Stimulated activated CD4-positive, alpha-beta T cell treated with anti-CD3 and anti-CD28 coated beads, TNF-alpha, amount 100 ng/mL, for 48 hours (primary cell): ENCODE measurements at places on chromosomes 12 and 14.

- no peak for DNase-seq
These were observed 32.4 kb downstream of the TPCN1 start for GRCh38 chr12:113253532-113254285.

GRCh38 chr12:130422676-130423075 is 85.0 kb downstream of the PIWIL1 start:
- no peak for DNase-seq

DNA sequence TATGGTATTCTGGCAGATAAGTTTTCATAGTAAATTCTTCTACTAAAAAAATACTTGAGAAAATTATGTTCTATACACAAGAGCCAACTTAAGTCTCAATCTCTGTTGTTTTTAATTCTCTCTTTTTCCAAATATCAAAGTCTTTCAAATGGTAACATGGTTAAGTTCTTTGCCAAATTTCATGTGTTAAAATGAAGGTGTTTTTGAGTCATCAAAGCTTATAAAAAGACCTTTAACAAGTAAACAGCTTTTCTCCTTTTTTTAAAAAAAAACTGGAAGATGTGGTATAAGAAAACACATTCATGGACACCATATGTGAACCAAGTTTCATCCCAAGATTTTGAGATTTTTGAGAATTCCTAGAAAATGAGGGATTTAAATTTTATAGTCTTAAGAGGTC is 111.3 kb downstream of the FOXG1 start:
- DNase-seq, result no peak

GRCh38 chr14:103016071-103016470 is 41.3 kb downstream of the CDC42BPB start:
- DNase-seq, result no peak

DNA sequence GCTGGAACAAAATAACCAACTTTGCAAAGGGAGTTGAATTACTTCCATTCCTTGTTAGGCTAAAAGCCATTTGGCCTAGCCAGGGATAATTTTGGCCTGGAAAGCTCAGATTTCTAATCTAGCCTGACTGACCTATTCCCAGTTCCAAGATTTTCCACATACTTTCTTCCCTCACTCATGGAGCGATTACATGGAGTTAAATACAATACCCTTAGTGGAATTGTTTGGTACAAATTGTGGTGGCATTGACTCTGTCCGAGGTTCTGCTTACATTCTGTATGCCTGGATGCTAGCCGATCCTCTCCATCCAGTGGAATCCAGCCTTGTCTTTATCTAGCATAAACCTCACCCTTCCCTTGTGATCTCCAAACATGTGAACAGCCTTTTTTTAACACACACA is 965.1 kb downstream of the DIO2 start:
- no peak for DNase-seq

DNA sequence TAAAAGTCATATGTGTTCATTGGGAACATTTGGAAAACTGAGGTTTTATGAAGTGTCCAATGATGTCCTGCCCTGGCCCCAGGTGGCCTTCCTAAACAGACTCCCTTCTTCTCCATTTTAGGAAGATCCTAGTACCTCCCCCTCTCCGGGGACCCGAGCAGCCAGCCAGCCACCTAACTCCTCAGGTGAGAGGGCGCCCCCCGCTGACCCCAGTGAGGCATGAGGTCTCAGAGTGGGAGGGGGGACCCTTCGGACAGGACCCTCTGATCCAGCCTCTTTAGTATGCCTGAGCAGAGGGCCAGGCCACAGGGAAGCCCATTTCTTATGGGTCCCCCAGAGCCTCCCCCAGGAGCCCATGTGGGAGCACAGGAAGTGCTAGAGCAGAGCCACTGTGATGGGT is 23.7 kb downstream of the DEGS2 start:
- no peak for DNase-seq

DNA sequence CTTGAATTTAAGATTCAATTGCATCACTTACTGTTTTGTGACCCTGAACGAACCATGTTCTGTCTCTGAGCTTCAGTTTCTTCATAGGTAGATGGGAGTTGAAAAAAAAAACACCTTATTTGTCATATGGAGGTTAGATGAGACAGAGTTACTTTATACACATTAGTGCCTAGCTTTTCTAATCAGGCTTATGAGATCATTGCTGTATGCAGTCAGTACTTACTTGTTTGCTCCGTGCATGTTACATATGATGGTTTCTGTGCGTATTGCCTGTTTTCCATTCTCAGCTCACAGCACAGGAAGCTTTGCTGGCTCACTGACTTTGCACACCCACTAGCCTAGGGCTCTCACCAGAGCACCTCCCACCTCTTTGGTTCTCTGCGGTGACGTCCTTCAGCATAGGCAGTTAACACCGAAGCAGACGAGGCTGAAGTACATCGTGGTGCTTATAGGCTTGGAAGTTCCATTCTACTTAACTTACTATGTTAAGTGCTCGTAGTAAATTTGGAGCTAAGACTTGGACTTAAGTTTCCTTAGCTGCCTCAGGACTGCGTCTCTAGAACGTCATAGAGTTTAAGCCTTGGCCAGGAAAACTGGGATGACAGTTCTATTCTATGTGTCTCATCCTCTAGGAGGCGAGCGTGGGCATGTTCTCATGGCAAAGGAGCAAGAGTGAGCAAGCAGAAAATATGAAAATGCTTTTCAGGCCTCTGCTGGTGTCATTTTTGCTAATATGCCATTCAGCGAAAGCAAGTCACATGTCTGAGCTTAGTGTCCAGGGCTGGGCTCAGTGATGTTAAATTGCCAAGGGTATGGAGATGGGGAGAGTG is 57.3 kb downstream of the NRXN3 start:
- no peak for DNase-seq

- no peak for DNase-seq
These were observed 122.5 kb downstream of the KTN1 start for GRCh38 chr14:55702511-55702910.

GRCh38 chr12:2317772-2318171 is 265.0 kb downstream of the CACNA1C start:
- no peak for DNase-seq

GRCh38 chr12:57712701-57713100 is 18.8 kb downstream of the OS9 start:
- no peak for DNase-seq

- DNase-seq, result no peak
These were observed 15.9 kb upstream of the DHRS2 start for GRCh38 chr14:23620177-23620702.

GRCh38 chr14:95023115-95023514 is 134.2 kb downstream of the DICER1 start:
- no peak for DNase-seq

- DNase-seq, result no peak
These were observed 119.9 kb upstream of the LHX5 start for GRCh38 chr12:113591480-113591974.

GRCh38 chr12:113154351-113154973 is 4.9 kb downstream of the CFAP73 start:
- DNase-seq, result no peak

DNA sequence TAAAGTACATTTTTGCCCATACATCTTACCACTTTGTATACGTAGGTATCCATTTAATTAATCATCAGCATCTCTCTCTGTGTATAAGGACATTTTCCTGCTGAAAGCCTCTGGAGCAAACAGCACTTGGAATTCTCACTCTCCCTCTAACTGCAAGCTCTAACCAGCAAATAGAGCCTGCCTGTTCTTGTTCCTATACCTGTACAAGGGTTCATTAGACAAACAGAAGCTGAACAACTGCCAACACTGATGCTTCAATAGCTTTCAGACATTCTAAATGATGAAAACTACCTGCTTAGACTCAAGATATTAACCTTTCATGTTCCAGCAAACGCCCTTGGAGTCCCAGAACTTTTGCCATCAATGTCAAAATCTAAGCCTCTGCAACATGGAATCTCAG is 98.0 kb downstream of the KCNH5 start:
- DNase-seq, result no peak

DNA sequence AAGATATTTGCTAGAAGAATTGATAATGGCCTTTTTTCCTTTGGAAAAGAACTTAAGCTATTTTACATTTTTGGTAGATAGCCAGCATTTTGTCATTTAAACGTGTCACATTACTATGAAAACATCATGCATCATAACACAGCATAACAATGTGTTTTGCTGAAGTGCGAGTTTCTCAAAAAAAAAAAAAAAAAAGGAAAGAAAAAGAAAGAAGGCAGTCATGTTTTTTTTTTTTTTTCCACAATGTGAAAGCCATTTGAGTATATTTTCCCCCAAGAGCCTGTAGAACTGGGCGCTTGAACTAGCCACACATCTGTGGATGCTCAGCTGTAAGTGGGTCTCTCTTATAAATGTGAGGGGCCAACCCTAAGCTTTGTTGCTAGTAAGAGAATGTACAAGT is 300.1 kb downstream of the AKAP6 start:
- DNase-seq, result no peak

- DNase-seq, result peak; percentile 27
These were observed 210.2 kb downstream of the PTPRO start for GRCh38 chr12:15532364-15532977.

GRCh38 chr14:102486513-102487203 is 22.9 kb downstream of the ANKRD9 start:
- no peak for DNase-seq

- DNase-seq, result no peak
These were observed 25.5 kb downstream of the CFAP251 start for GRCh38 chr12:121943926-121944325.

DNA sequence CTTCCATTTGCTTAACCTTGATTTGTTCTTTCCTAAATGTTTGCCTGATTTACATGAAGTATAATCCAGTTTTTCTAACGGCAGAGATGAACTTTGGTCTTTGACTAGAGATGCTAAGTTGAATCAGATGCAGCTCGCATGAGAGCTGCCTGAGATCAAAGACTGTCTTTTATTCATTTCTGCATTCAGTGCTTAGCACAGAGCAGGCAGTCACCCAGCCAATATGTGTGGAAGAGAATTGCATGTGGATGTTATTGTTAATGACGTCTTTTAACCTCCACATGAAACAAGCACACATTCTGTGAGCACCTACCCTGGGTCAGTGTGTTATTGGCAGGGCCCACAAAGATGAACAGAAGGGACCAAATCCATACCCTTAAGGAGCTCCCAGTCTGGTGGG is 99.2 kb downstream of the SLC5A8 start:
- no peak for DNase-seq

GRCh38 chr12:47808574-47809365 is 10.9 kb downstream of the HDAC7 start:
- peak; percentile 50 for DNase-seq

- no peak for DNase-seq
These were observed 14.6 kb upstream of the METAP2 start for GRCh38 chr12:95459310-95459709.

DNA sequence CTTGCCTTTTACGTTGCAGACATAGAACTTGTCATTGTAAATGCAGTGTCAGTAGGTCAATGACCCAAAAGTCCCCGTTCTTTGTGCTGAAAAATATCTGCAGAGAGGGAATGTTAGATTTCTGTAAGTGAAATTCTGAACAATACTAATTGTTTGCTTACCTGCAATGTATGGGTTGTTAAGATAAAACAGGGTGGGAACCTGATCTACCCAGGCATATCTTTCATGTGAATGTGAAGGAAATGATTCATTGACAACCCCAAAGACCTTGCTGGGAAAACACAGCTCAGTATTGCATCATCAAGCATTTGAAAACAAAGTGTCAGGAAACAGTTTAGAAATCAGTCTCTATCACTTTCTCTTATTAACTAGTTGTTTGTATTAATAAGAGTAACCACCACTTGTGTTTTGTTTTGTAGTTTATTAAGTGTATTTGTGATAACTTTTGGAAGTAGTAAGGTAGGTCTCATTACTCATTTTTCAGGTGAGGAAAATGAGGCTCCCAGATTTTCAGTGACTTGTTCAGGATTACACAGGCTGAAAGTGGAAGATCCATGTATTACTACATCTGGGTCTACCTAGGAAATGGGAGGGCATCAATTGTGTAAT is 57.9 kb upstream of the SLC38A2 start:
- no peak for DNase-seq

- DNase-seq, result no peak
These were observed 10.3 kb upstream of the LRP1-AS start for GRCh38 chr12:57157588-57158173.

DNA sequence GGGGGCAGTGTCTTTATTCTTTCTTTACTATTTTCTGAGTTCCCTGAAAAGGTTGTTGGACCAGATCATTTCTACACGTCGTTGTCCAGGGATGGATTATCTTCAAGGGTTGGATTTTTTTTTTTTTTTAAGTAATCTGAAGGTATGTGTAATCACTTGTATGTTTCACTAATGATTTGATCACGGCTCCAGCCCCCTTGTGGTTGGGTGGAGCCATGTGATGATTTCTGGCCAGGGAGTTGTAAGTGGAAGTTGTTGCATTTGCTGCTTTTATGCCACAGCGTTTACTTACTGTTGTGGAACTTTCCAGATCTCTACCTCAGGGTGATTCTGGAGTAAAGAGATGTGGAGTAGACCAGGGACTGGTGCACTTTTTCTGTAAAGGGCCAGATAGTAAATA is 390.3 kb downstream of the AACS start:
- no peak for DNase-seq

DNA sequence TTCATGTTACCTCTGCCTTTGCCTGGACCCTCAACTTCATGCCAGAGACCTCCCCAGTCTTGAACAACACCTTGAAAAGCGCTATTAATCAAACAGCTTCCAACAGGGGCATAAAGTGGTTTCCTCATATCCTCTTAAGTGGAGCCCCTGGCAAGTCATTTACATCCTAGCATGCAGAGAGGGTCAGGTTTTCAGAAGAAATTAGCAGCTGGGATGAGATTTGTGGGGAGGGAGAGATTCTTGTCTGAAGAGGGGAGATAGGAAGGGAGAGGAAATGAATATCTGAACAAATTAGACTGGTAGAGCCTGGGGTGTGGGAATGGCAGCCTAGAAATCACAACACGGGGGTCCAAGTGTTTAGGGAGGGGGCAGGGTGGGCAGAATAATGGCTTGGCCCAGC is 45.6 kb downstream of the CALM1 start:
- DNase-seq, result no peak

- no peak for DNase-seq
These were observed 147.5 kb downstream of the SLC2A13 start for GRCh38 chr12:39958377-39958776.

DNA sequence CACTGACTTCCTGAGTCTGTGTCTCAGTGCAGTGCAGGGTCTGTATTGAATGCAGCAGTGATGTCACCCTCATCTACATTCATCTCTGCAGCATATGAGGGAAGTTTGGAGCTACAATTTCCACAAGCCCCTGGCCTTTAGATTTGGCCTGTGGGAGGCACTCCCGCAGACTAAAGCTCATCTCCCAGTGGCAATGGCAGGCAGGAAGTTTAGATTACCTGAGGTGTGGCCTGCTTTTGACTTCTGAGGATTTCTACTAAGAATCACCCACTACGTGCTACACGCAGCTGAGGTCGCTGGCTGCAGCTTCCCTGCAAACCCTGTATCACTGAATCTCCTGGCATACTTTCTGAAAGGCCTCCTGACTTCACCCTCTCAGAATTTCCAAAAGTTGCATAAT is 202.2 kb upstream of the PRKD1 start:
- DNase-seq, result no peak

DNA sequence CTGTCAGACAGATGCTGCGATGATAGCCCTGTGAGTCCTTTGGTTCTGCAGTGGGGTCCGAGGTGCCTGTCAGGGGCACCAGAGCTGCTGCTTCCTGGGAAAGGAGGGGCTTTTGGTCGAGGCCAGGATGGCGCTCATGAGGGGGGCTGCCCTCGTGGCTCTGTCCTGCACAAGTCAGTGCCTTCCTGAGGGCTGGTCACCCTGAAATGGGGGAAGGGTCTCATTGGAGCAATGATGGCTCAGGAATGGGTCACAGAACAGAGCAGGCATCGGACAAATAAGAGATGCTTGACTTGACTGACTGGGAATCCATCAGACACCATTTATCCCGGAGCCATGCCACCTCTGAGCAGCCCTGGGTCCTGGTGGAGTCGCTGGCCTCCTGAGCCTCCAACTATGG is 121.9 kb downstream of the ADGRD1 start:
- DNase-seq, result no peak
